DMS79 (cell line): ENCODE measurements at places on chromosomes 2 and 18.

- no peak for DNase-seq
Observed at GRCh38 chr18:48592540-48593171, 53.8 kb downstream of the CTIF start.

GRCh38 chr18:33670029-33670428 is 92.0 kb downstream of the ASXL3 start:
- no peak for DNase-seq

GRCh38 chr2:64289737-64290136 is 145.5 kb upstream of the PELI1 start:
- DNase-seq: no peak

- no peak for DNase-seq
Observed at GRCh38 chr2:72255540-72255939, 107.9 kb upstream of the CYP26B1 start.

DNA sequence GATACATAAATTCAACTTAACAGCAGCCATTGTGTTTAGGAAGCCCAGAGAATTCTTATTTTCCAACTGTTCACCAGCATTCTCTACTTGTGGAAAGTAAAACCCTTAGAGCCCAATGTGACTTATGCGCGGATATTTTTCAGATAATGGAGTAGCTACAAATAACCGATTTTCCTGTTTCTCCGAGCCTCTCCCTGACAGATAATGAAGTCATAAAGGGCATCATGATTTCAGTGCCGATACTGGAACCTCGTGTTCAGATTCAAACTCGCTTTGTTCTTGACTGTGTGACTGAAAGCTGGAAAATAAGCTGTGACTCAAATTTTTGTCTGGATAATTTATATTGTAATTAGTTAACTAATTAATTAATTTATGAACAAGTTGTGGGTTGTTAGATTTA is 228.2 kb downstream of the VAPA start:
- no peak for DNase-seq

DNA sequence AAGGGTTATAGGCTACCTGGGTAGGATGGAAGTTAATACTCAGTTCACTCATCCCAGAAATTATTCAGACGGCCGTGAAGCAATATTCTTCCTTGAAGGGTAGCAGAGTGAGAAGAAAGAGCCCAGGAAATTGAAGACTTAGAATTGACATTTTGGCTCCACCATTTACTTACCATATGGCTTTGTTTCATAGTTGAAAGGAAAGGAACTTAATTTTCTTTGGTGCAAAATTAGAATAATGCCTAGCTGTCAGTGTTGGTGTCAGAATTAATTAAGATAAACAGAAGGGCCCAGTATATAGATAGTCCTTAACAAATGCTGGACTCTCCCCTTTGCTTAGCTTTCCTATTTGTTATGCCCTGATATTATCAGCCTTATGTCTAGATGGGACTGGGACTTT is 263.2 kb downstream of the KCNJ3 start:
- no peak for DNase-seq

DNA sequence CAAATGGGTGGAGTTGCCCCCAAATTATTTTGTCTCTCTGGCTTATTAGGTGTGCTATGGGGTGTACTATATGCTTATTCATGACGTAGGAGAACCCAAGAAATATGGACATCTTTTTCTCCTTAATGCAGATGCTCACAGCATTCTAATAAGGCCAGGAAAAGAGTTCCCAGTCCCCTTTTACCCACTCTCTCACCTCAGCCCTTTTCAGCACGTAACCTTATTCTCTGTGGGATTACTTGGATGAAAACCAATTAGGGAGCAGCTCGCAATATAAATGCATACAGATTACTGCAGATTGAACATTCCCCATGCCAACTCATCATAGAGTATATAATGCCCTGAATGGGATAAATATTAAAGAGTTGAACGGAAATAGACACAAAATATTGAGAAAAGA is 891.2 kb upstream of the POU3F3 start:
- no peak for DNase-seq
